ENCODE measurements at places on chromosomes 7 and 10. TPM values are rescaled to one million over a fixed set of nuclear protein-coding genes. Genes with fewer than 3 reads are reported as not detected.

DNA sequence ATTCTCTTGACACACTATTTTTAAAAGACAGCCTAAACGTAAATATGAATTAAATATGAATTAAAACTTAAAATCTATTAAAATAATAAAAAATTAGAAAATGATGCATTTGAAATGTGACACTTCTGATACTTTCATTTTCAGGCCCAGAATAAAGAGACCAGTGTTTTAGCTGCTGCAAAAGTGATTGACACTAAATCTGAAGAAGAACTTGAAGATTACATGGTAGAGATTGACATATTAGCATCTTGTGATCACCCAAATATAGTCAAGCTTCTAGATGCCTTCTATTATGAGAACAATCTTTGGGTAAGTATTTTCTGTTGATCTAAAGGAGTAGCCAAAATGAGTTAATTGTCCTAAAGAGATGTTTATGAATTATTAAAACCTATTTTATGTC is 23.6 kb downstream of the SLK start:
- no peak for DNase-seq

GRCh38 chr10:84988011-84988410 is 659.6 kb downstream of the CCSER2 start:
- DNase-seq = no peak

- DNase-seq = no peak
Measured at GRCh38 chr10:92897916-92898315, 49.6 kb downstream of the EXOC6 start.

PCLO gene
- 1.1 TPM for total RNA-seq

GRCh38 chr7:92485267-92485892 is 7.6 kb upstream of the ERVW-1 start:
- DNase-seq = no peak

DNA sequence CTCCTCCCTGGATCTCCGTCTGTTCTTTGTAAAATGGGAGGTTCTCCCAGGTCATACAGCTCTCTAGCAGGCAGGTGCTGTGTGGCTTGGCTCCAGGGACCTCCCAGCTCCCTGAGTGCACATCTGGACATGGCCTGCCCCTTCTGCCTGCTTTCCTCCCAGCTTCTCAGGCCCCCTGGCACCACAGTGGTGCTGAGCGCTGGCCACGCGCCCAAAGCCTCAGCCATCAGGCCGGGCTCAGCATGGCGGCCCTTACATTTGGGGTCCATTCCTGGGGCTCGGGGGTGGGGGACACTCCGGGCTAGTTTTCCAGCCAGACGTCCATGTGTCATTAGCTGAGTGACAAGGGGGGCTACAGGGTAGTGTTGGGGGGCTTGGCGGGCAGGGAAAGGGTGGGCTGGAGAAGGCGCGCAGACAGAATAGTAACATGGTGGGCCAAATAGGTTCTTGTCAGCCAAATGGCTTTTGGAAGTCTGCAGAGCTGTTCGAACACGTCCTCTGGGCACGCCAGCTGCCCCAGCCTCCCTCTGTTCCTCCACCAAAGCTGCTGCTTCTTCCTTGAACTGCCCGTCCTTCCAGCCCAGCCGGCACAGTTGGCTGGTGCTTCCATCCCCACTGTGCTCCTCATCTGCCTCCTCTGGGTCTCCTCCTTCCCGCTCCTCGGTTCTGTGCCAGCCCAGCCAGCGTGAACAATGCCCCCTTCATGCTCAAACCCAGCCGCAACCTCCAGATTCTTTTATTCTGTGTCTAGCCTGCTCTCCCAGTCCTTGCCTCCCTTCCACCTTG is 65.9 kb downstream of the GOLGA7B start:
- DNase-seq = no peak

GRCh38 chr10:131993275-131993674 is 11.6 kb upstream of the BNIP3 start:
- DNase-seq = no peak

DNA sequence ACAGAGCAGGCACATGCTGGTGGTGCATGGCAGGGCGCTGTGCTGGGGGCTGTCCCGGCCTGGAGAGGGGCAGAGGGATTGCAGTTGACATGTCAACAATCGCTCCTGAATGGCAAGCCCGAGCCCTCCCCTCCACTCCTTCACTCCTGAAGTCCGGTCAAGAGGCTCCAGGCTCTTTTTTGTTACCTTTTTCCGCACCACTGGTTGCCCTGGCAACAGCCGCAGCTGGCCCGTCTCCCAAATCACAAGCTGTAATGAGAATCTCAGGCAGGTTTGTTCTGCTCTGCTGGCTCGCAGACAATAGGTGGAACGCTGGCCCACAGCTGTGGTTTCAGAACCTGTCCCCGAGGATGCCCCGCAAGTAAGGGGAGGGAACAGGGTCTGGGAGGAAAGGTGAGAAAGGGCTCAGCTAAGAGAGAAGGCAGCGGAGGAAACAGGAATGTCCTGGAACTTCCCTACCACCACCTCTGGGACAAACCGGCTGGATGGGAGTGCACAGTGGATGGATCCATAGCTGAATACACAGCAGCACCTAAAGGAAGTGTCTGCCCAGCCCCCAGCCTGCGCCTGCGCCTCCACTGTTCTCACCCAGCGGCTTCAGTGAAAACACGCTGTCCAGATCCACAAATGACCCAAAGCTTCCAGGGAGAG is 58.9 kb downstream of the CALML3 start:
- no peak for DNase-seq

DNA sequence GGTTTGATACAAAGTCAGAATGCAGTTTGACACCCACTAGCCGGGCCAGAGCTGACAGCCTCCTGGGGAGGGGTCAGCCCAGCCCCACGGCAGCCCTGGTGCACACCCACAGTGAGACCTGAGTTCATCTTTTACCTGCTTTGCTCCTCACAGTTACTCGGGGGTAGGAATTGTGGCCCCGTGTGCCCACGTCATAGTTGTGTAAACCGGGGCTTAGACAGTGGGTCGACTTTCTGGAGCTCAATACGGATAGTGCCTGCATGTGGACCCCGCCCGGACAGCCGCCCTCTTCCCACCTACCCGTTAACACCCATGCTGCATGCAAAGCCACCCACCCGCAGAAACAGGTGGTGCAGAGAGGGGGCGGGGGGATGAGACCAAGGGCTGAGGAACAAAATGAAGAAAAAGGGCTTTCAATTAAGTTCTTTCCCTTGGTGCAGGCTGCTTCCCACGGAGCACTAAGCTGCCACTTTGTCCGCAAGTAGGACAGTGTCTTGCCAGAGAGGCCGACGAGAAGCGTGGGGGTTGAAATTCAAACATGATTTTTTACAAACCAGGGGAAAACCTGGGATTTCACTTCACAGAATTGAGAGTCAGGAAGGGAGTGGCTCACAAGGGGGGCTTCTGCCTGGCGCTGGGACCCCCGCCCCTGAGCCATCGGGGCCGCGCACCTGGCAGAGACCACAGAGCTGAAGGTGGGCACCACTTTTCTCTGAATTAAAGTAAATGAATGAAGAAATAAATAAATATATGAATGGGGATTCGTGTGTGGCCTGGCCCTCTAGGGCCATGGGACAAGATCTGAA is 24.6 kb upstream of the FOXL3 start:
- no peak for DNase-seq

- DNase-seq = no peak
Measured at GRCh38 chr7:91993976-91994375, 53.3 kb downstream of the AKAP9 start.

DNA sequence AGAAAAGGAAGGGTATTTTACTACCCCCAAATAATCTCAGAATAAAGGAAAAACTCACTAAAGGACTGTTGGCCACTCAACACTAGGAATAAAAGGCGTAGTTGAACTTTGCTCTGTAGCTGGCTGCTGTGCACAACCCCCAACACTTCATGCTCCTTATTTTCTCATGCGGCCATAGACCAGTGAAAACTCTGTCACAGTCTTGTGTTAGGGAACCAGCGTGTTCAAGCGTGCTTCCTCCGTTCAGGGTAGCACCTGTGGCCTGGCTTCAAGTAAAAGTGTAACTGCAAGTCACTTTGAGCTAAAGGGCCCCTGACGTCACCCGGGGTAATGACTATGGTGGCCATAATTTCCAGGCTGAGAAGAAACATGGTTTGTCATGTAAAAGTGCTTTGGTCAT is 27.0 kb downstream of the BLNK start:
- DNase-seq = no peak

- no peak for DNase-seq
Measured at GRCh38 chr7:7830122-7830878, 111.9 kb upstream of the RPA3 start.

DNA sequence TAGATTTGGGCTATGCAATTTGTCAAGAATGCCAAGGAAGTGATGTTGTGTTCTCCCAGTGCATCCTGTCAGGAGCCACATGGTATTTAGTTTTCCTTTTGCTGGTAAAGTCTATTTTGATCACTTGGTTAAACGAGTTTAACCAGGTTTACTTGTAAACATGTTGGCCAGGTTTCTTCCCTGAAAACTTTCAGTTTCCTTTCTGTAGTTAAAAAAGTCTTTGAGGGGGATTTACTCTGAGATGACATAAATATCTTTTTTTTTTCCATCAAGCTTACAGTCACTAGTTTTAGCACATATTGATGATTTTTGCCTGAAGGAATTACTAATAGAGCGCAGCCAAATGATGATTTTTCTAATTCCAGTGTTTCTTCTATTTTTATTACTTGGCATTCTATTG is 320.5 kb downstream of the PHF14 start:
- no peak for DNase-seq
